ENCODE measurements at places on chromosomes 4 and X. TPM values are rescaled to one million over a fixed set of nuclear protein-coding genes. Genes with fewer than 3 reads are reported as not detected.

GRCh38 chrX:100447655-100448397 is 37.8 kb upstream of the PCDH19 start:
- no peaks in the 10 kb centered on the region for H3K36me3 ChIP-seq
- no peaks in the 10 kb centered on the region for H3K4me1 ChIP-seq
- peak; percentile 11 for DNase-seq
- H3K4me3 ChIP-seq = no peak overlapping the region
- no peak overlapping the region for H3K27ac ChIP-seq

Gene CT45A1
- total RNA-seq = not detected

- no peaks in the 10 kb centered on the region for H3K27me3 ChIP-seq
- no peaks in the 10 kb centered on the region for H3K4me1 ChIP-seq
- H3K36me3 ChIP-seq = no peaks in the 10 kb centered on the region
- no peak overlapping the region for H3K4me3 ChIP-seq
- no peak overlapping the region for H3K27ac ChIP-seq
Observed at GRCh38 chrX:127519323-127519722, 532.9 kb downstream of the ACTRT1 start.

Gene SYNPO2
- 40.1 TPM for total RNA-seq

DNA sequence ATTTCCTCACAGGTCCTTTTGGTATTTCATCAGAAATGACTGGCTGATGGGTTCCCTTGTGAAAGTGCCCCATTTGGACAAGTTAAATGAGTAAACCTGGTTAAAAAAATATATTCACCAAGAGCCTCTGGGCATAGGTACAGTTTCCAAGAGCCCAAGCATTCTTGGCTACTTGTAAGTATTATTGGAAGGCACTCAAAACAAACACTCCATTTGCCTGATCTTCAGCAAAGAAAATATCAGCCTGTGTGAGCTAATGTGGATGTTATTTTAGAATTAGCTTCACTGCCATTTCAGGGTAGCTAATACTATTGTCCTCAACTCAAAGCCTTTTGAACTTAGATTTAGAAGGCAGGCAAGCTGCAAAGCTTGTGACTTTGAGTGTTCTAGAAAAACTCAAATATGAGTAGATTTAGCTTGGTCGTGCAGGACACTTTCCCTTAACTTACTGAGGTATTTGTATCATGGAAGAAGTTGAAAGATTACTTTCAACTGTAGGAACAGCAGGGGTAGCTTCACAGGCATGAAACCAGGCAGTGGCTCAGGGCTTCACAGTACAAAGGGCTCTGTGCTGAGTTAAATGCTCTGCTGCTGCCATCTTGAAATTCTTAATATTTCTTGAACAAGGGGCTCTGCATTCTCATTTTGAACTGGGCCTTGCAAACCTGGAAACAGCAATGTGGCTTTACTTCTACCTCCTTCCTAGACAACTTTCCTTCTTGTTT is 177.2 kb downstream of the AMELX start:
- H3K4me3 ChIP-seq = no peak overlapping the region
- H3K36me3 ChIP-seq = no peaks in the 10 kb centered on the region
- peak; percentile 94 for DNase-seq
- H3K4me1 ChIP-seq = no peaks in the 10 kb centered on the region
- H3K27ac ChIP-seq = no peak overlapping the region
- H3K27me3 ChIP-seq = no peaks in the 10 kb centered on the region

DNA sequence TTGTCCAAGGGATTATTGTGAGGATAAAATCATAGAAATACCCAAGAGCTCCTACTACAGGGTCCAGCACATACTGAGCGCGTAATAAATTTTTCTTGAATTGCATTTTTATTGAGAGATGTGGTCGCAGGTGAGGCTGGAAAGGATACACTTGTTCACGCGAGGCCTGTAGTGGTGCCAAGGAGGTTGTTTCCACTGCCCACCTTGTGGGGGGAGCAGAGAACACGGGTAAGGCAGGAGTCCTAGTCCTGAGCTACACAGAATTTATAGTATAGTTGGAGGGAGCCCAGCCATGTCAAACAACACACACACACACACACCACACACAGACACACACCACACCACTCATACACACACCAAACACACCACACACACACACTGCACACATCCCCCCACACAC is 31.8 kb upstream of the CYP4V2 start:
- no peaks in the 10 kb centered on the region for H3K27me3 ChIP-seq
- H3K4me3 ChIP-seq = no peak overlapping the region
- no peaks in the 10 kb centered on the region for H3K4me1 ChIP-seq
- no peak overlapping the region for H3K27ac ChIP-seq
- no peak for DNase-seq

All from fibroblast of lung (primary cell).